ENCODE measurements at places on chromosomes 1 and 21.

DNA sequence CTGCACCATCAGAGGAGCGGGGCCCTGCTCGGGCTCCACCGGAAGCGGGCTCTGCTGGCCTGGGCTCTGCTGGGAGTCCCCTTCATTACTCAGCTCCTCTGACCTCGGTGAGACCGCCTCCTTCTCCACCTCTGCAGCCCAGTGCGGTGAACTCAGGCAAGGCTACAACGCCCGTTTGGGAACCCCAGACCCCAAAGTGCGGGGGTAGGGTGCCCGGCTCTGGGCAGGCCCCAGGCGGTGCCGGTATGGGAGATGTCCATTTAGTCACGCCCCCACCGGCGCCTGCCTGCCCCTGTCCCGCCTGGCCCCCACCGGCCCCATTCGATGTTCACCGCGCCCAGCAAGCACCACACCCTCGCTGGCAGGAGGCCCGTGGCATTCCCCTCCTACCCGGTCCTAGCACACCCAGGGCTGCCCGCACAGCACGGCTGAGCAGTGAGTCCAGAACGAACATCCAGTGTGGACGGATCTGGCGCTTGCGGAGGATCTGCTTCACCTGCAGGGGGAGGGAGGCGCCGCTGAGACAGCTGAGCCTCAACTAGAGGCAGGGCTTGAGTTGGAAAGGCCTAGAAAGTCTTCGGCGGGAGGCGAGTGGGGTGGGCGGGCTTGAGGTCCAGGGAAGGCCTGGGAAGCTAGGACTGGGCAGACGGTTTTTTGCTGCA, 10.0 kb downstream of the MAP3K6 start:
- DNase-seq = no peak
- H3K4me1 ChIP-seq = peaks cover 46% of the 10 kb centered on the region

DNA sequence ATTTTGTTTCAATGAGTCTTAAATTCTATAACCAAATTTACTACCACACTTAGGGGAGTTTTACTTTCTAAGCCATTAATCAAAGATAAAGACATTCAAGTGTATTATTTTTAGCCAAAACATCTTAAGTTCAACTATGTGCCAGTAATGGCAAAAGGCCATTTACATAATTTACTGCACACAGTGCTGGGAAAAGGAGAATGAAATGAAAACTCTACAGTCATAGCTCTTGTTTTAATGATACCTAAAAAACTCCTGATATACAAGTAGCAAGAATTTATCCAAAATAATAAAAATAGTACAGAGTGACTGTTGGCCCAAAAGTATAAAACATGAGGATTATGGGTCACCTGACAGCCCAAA, 42.4 kb upstream of the C1orf198 start:
- DNase-seq = no peak
- H3K4me1 ChIP-seq = no peaks in the 10 kb centered on the region
- H3K27ac ChIP-seq = no peak overlapping the region
- no peaks in the 10 kb centered on the region for H3K27me3 ChIP-seq
- H3K36me3 ChIP-seq = peaks cover 81% of the 10 kb centered on the region

- no peak overlapping the region for H3K4me3 ChIP-seq
- peaks cover 28% of the 10 kb centered on the region for H3K4me1 ChIP-seq
- no peak overlapping the region for H3K27ac ChIP-seq
- no peaks in the 10 kb centered on the region for H3K27me3 ChIP-seq
- H3K36me3 ChIP-seq = peaks cover 4% of the 10 kb centered on the region
Observed at GRCh38 chr1:24410750-24411149, 2.8 kb downstream of the STPG1 start.

GRCh38 chr1:234781241-234782065, 171.5 kb upstream of the IRF2BP2 start:
- no peaks in the 10 kb centered on the region for H3K36me3 ChIP-seq
- H3K27ac ChIP-seq = no peak overlapping the region
- no peak overlapping the region for H3K4me3 ChIP-seq

DNA sequence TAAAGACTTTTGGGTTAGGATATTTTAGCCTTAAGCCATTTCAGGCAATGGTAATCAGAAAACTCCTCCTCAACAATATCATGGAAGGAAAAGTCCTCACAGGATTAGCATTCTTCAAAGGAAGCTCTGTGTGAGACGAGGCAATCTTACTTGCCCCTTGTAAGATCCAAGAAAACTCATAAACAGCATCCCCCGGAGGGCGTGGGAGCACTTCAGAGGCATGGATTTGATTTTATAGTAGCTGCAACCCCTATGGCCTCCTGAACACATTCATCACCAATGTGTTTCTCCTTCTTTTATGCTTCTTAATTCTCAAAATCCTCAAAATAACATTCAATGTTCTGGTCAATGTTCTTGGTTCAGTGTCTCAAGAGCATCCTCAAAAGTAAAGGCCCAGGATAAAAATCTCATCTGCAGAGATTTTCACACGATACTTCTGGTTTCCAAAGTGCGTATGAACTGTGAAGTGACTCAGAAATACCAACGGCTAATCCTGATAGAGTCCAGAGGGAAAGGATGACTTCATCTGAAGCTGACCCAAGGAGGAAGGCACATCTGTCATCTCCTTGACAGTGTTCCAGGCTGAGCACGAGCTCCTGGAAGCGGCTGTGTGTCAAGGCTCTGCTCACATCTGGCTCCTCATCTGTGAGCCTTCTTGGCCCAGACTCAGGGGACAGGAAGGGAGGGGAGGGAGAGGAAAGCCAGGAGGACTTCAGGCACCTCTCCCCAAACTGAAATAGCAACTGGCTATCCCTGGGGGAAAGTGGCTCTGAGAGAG, 49.3 kb upstream of the PSEN2 start:
- no peaks in the 10 kb centered on the region for H3K27me3 ChIP-seq
- H3K27ac ChIP-seq = no peak overlapping the region
- no peaks in the 10 kb centered on the region for H3K36me3 ChIP-seq
- no peak overlapping the region for H3K4me3 ChIP-seq
- peaks cover 23% of the 10 kb centered on the region for H3K4me1 ChIP-seq

GRCh38 chr1:98523256-98523655, 138.3 kb upstream of the SNX7 start:
- no peaks in the 10 kb centered on the region for H3K36me3 ChIP-seq
- no peak for DNase-seq
- H3K4me3 ChIP-seq = no peak overlapping the region
- no peaks in the 10 kb centered on the region for H3K4me1 ChIP-seq
- no peaks in the 10 kb centered on the region for H3K27me3 ChIP-seq

DNA sequence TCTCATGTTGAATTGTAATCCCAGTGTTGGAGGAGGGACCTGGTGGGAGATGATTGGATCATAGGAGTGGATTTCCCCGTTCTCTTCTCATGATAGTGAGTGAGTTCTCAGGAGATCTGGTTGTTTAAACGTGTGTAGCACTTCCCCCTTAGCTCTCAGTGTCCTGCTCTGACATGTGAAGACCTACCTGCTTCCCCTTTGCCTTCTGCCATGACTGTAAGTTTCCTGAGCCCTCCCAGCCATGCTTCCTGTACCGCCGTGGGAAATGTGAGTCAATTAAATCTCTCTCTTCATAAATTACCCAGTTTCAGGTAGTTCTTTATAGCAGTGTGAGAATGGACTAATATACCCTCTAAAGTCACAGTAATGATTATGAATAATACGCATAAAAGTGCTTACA, 248.4 kb upstream of the LRRC7 start:
- no peaks in the 10 kb centered on the region for H3K36me3 ChIP-seq
- H3K27me3 ChIP-seq = no peaks in the 10 kb centered on the region
- no peak overlapping the region for H3K27ac ChIP-seq
- H3K4me3 ChIP-seq = no peak overlapping the region
- no peak for DNase-seq

- H3K27me3 ChIP-seq = no peaks in the 10 kb centered on the region
- no peak for DNase-seq
- no peaks in the 10 kb centered on the region for H3K36me3 ChIP-seq
- no peak overlapping the region for H3K4me3 ChIP-seq
- no peak overlapping the region for H3K27ac ChIP-seq
Observed at GRCh38 chr1:83615370-83615769, 383.6 kb downstream of the TTLL7 start.

DNA sequence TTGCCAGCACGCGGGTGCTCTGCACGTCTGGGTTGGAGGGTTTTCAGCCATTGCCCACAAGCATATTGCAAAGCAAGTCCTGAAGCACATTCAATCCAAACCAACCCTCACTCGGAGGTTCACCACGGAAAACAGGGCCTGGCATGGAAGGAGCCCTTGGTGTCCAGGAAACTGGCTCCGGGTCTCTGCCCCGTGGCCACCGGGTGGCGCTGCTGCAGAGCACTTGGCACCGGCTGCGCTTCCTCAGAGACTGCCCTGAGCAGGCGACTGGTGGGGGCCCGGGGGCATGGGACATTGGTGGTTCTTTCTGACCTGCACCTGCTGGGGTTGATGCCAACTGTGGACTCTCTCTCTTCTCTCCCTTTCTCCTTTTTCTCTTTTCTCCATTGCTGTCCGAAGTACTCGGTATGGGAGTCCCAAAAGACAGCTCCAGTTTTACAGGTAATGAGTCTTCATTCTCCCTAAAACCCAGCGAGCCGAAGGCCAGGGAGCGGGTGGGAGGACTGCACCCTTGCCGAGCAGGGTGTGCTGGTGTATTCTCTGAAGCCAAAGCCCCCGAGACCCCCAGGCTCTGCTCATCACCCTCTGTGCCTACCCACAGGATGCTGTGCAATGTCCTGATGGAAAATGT, 4.1 kb upstream of the KCNAB2 start:
- H3K36me3 ChIP-seq = peaks cover 55% of the 10 kb centered on the region
- H3K4me1 ChIP-seq = peaks cover 13% of the 10 kb centered on the region
- H3K4me3 ChIP-seq = no peak overlapping the region
- H3K27ac ChIP-seq = no peak overlapping the region

DNA sequence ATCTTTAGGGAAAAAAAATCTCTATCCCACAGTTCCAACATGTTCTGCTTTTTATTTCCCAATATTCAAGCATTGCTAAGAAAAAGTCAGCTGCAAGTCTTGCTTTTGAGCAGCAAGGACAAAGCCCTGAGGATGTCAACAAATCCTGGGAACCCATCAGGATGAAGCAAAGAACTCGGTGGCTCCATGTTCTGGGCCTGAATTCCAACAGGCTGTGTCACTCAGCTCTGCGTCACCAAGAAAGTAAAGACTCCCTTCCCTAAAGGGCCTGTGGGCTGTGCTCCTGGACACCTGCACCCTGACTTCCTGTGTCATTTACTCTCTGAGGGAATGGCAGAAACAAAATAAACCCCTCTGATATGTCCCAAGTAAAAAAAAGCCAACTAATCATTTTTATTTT, 95.5 kb downstream of the TIAM1 start:
- no peaks in the 10 kb centered on the region for H3K36me3 ChIP-seq
- no peaks in the 10 kb centered on the region for H3K4me1 ChIP-seq
- no peak overlapping the region for H3K4me3 ChIP-seq
- no peak overlapping the region for H3K27ac ChIP-seq

GRCh38 chr1:218667781-218668516, 322.8 kb downstream of the TGFB2 start:
- H3K27me3 ChIP-seq = no peaks in the 10 kb centered on the region
- H3K36me3 ChIP-seq = no peaks in the 10 kb centered on the region
- H3K4me1 ChIP-seq = no peaks in the 10 kb centered on the region

- no peaks in the 10 kb centered on the region for H3K4me1 ChIP-seq
- no peak overlapping the region for H3K27ac ChIP-seq
- no peaks in the 10 kb centered on the region for H3K36me3 ChIP-seq
- DNase-seq = no peak
- H3K4me3 ChIP-seq = no peak overlapping the region
- H3K27me3 ChIP-seq = no peaks in the 10 kb centered on the region
Observed at GRCh38 chr1:240134596-240134995, 42.9 kb downstream of the FMN2 start.

GRCh38 chr1:243364866-243365265, 109.0 kb downstream of the SDCCAG8 start:
- H3K27me3 ChIP-seq = no peaks in the 10 kb centered on the region
- peaks cover 28% of the 10 kb centered on the region for H3K36me3 ChIP-seq
- peaks cover 2% of the 10 kb centered on the region for H3K4me1 ChIP-seq

DNA sequence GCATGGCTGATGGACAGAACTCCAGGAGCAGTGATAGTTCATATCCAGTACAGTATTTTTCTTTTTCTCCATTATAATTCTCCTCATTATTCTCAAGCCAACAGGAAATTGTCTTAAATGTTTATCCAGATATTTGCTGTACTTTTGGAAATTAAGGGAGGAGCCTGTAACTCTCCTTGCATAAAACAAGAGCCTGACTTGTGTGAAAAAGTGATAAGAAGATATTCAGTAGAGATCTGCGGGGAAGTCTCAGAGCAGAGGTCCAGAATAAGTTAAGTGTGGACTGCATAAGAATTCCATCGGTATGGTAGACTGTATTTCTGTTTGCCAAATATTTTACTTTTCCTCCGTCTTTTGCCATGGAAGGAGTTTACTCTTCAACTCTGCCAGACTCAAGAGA, 70.2 kb downstream of the BACH1 start:
- no peaks in the 10 kb centered on the region for H3K27me3 ChIP-seq
- H3K36me3 ChIP-seq = peaks cover 59% of the 10 kb centered on the region

- no peaks in the 10 kb centered on the region for H3K4me1 ChIP-seq
- no peak overlapping the region for H3K27ac ChIP-seq
- no peaks in the 10 kb centered on the region for H3K36me3 ChIP-seq
- no peak for DNase-seq
- peaks cover 13% of the 10 kb centered on the region for H3K27me3 ChIP-seq
- no peak overlapping the region for H3K4me3 ChIP-seq
Observed at GRCh38 chr1:91870322-91870721, 15.6 kb downstream of the TGFBR3 start.

DNA sequence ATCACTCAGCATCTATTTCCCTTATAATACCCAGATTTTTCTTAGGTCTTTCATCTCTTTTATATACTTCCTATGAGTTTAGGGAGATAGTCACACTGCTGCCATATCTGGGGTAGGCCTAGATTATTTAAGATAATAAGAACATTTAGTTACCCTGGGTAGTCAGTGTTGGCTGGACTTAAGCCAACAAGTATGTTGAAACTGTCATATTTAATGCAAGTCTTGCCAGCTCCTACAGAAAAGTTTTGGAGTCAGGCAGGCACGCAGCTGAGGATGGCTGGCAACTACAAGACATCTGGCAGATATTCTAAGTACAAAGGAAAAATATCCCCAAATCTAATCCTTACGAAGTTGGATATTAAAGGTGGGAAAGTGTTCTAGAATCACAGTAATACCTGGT, 19.2 kb upstream of the DEPDC1 start:
- no peaks in the 10 kb centered on the region for H3K4me1 ChIP-seq
- no peaks in the 10 kb centered on the region for H3K27me3 ChIP-seq
- no peaks in the 10 kb centered on the region for H3K36me3 ChIP-seq
- DNase-seq = no peak
- H3K27ac ChIP-seq = no peak overlapping the region
